Mesendoderm (in vitro differentiated cells): ENCODE measurements at places on chromosomes 2 and 18.

DNA sequence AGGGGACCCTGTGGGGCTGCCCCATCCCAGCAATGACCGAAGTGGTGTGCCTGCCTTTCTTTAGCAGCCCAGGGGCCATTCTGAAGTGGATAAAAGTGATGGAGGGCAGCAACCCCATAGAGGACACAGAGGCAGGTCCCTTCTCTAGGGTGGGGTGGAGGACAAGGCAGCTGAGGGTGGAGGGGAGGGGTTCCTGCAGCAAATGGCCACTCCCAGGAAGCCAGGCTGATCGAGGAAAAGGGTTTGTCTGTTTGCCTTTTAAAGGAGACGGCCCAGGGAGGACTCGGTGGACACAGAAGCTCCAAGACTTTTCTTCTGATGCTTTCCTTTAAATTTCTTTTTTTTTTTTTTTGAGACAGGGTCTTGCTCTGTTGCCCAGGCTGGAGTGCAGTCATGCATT, 272.8 kb downstream of the TWIST2 start:
- no peak for DNase-seq

DNA sequence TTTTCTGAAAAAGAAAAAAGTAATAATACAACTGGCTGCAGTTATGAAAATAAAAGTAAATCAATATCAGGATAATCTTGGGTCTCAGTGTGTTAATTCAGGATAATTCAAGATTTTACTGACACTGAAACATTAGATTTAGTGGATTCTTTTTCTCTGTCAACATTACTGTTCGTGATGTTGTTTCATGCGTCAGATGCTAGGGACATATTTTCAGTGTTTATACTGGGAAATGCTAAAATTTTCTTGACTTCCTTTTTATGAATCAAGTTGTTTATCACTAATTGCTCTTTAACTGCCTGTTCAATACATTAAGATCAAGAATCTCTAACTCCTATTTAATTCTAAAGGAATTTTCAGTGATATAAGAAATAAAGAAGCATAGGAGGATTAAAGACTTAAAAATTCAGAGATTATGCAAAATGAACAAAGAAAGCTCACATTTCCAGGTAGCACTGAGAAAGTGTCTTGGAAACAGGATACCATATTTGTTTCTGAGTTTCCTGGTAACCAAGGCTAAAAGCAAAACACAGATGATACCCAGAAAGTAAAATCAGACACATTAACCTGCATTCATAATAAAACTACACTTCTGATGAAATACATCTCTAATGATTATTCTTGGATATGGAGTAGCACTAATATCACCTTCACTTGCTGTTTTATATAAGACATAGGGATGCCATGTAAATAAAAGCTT, 174.0 kb downstream of the ARL4C start:
- no peak for DNase-seq

DNA sequence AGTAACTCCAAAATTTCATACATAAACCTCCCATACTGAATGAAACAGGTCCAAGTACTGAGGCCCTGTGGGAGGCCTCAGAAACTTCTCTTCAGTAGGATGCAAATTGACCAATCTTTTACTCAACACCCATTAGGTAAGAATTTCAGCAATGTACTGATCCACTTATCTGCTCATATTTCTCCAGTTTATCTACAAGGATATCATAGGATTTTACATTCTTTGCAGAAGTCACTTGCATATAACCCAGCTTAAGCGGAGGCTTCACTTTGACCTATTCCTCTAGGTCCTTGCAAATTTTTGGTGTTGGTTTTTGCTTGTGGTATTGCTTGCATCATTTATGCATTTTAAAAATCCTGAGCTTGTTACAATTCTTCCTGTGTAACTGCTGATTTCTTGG, 28.8 kb upstream of the SLC3A1 start:
- peak; percentile 77 for DNase-seq

GRCh38 chr2:68921646-68922045, 31.0 kb downstream of the GKN2 start:
- no peak for DNase-seq

DNA sequence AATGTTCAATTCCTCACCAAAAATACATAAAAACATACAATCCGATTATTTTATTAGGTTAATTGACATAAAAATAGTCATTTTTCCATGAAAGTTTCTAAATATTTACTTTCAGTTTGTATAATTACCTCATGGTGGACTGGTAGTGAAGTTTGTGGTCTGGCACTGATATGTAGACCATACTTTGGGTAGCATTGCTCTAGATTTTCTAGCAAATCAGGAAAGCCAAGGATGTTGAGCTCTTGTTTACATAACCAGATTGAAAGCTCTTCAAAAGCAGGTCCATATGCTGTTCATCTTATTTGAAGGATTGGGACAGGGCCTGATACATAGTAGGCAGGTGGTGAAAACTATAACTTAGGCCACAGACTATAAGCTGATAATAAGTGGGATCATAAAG, 61.8 kb downstream of the COMMD1 start:
- DNase-seq: no peak

GRCh38 chr2:67516899-67517530, 119.9 kb downstream of the ETAA1 start:
- no peak for DNase-seq

GRCh38 chr2:68861330-68861729, 9.9 kb downstream of the BMP10 start:
- no peak for DNase-seq

DNA sequence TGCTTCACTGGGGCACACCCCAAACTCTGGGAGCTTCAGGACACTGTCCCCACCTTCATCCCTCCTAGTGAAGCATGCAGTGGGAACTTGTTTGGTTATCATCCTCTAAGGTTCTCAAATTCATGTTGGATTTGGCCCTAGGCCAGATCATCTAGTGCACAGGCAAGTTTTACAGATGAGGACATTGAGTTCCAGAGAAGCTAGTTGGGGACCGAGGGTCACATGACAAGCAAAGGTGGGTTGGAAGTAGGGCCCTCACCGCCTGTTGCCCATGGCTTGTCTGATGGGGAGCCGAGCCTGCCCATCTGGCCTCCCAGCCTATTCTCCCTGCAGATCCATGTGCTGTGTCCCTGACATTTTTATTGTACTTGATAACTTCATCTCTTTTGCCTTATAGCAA, 2.8 kb downstream of the PRKCE start:
- no peak for DNase-seq

DNA sequence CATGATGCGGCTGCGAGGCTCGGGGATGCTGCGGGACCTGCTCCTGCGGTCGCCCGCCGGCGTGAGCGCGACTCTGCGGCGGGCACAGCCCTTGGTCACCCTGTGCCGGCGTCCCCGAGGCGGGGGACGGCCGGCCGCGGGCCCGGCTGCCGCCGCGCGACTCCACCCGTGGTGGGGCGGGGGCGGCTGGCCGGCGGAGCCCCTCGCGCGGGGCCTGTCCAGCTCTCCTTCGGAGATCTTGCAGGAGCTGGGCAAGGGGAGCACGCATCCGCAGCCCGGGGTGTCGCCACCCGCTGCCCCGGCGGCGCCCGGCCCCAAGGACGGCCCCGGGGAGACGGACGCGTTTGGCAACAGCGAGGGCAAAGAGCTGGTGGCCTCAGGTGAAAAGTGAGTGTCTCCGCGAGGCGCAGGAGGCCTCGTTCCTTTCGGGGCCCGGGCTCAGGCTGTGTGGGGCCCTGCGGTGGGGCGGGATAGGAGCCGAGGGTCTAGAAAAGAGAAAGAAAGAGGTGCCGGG, 520 bp downstream of the GLS start:
- DNase-seq: no peak

GRCh38 chr2:60486067-60486466, 67.4 kb downstream of the BCL11A start:
- DNase-seq: no peak

- peak; percentile 92 for DNase-seq
Observed at GRCh38 chr18:26649193-26649543, 100.8 kb upstream of the KCTD1 start.

DNA sequence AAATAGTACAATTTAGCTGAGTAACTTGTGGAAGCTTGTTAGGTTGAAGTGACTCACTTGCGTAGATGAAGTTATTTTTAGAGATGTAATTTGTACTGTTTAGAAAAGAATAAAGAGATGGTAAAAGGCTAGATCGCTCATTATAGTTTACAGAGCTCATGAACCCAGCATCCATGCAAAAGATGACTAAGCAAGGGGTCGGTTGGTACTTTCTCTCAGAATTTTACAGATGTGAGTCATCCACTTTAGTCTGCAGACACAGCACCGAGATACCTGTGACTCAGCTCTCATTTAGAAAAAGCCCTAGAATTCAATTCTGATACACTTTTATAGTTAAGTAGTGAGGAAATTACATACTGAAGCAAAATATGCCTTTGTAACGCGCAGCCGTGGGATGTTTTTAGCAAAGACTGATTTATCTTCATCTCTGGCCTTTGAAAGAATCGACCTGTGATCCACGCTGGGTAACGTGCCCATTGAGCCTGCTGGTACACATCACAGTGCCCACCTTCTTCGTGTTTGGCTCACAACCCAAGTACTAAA, 116.5 kb upstream of the FOSL2 start:
- DNase-seq: peak; percentile 86

DNA sequence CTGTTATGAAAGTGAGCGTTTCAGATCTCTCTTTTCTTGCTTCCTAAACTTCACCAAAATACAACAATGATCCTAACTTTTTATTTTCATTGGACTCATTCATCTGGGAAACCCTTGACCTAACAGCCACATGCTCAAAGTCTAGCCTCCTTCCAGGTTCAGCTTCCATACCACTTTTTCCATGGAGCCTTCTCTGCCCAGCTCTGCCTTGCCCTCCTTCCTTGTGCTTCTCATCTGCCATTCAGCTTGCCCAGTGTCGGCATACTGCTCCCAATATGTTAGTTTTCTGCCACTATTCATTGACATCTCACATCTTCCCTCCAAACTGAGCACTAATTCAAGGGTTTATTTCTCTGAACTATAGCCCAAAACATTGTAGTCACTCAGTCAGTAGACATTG, 214.7 kb downstream of the RAD51AP2 start:
- no peak for DNase-seq

DNA sequence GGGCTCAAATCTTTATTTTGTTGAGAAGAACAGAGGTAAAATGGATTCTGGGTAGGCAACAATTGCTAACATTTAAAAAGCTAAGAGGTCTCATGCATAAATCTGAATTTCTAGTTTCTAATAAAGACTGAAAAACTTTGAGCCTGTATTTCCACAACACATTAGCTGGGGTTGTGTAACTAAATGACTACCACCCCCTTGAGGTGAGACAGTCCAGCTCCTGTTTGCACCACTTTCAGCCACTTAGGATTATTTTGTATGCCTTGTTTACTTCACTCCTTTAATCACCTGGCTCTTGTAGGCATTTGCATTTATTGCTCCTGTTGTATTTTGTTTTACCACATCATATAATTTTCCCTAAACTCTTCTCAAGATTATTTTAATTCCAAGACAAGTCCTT, 376.6 kb downstream of the PTH2R start:
- DNase-seq: peak; percentile 10

GRCh38 chr2:46561731-46562450, 82.5 kb downstream of the TMEM247 start:
- no peak for DNase-seq

DNA sequence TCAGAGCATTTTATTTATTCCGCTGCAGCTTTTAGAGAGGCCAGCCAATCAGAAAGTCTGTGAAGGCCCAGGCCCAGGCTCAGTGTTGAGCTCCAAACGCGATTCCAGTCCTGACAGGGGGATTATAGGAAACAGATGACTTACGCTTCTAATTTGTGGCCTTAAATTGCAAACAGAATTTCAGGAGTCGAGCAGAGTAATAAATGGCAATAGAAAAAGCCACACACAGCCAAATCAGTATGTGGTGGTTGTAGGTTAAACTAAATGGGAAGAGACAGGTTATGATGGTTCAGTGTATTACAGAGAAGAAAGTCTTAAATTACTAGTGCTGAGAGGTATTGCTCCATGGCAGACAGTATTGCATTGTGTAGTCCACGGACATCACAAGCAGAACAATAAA, 131.0 kb upstream of the ZEB2 start:
- DNase-seq: no peak

- no peak for DNase-seq
Observed at GRCh38 chr2:94762600-94762999, 108.6 kb upstream of the TEKT4 start.

GRCh38 chr2:186205254-186205911, 280.7 kb upstream of the ZC3H15 start:
- DNase-seq: no peak

DNA sequence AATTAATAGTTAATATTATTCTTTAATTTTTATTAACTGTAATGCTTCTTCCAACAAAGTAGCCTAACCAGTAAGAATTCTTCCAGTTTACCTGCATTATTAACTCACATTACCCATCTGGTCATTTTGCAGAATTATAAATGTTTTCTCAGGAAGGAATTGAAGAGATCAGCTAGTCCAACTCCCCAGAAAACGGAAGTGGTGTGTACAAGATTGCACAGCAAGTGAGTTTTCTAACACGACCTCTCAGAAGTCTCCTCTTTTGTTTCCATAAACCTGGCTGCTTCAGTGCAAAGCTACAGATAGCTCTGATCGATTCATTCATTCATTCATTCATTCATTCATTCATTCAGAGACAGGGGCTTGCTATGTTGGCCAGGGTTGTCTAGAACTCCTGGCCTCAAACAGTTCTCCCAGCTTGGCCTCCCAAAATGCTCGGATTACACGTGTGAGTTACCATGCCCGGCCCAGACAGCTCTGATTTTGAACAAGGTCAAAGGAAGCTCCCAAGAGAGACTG, 128.8 kb upstream of the REV1 start:
- DNase-seq: no peak

DNA sequence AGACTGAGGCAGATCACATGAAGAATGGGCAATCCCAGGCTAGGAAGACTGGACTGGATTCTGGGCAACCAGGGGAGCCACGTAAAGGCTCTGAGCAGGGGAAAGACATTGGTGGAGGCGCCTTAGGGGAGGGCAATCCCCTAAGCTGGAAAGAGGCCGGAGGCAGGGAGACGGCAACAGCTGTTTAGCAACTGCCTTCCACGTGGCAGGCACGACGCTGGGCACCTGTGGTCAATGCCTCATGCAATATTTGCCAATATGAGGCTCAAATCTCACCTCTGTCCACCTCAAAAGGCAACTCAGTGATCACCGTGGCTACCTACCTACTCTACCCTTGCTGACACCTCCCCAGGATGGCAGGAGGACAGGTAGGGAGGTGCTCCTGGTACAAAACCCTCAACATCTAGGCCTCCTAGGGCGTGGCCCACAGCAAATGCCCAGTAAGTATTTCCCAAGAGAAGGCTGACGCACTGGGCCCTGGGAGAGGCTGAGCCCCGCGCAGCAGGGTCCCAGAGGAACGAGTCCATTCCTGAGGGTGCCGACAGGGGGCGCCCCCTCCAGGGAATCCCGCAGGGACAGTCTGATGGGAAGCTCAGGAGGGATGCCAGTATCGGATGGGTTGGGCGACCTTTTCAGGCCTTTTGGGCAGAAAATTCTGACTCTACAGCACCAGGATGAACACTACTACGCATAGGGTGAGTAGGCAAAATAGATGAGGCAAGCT, 8.9 kb downstream of the BOLA3 start:
- peak; percentile 30 for DNase-seq

DNA sequence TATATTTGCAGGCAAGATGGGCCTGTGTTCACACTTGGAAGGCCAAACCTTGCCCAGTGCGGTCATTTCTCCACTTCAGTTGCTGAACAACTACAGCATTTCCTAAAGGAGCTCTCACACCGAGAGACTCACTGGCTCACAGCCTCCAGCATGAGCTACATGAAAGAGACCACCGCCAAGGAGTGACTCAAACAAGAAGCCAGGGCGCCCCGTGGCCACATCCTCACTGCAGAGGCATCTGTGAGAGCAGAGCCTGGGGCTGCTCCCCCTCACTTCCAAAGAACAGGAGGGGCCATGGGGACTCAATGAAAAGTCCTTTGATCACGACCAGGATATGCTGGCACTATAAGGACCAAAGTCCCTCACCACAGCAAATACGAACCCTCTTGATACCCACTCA, 50.0 kb downstream of the TMEM163 start:
- DNase-seq: no peak
